ENCODE measurements at places on chromosomes 7 and 10. TPM values are rescaled to one million over a fixed set of nuclear protein-coding genes. Genes with fewer than 3 reads are reported as not detected.

Gene STEAP1B
- total RNA-seq, result 1.2 TPM

Gene CUZD1
- total RNA-seq, result 0.95 TPM

Gene C10orf62
- total RNA-seq, result not detected

Gene TEX47
- total RNA-seq, result not detected

Gene POLR1F
- total RNA-seq, result 20.8 TPM

Gene IPMK
- 9.3 TPM for total RNA-seq

Gene CPA4
- 10.1 TPM for total RNA-seq

Gene CHST15
- not detected for total RNA-seq

Gene PNLIPRP2
- total RNA-seq, result not detected

Gene EFCAB10
- 4.0 TPM for total RNA-seq

Gene ZNF365
- total RNA-seq, result 1.5 TPM

Gene CYP2C8
- total RNA-seq, result 0.63 TPM

Gene SEMA4G
- 5.3 TPM for total RNA-seq

Gene KLLN
- 2.3 TPM for total RNA-seq

Gene NPY4R2
- total RNA-seq, result 1.4 TPM

Gene SSC4D
- total RNA-seq, result 0.18 TPM

Gene ENO4
- 1.1 TPM for total RNA-seq

Gene ENKUR
- 1.5 TPM for total RNA-seq

Gene BHLHA15
- total RNA-seq, result 1.9 TPM

Gene ABLIM1
- total RNA-seq, result 39.6 TPM

Gene MACROH2A2
- 18.1 TPM for total RNA-seq

Gene TUBAL3
- 0.10 TPM for total RNA-seq

Gene ZSWIM8
- 105 TPM for total RNA-seq

Gene CDC123
- 144 TPM for total RNA-seq

Gene LRWD1
- total RNA-seq, result 12.7 TPM

Gene GPR146
- total RNA-seq, result 4.6 TPM

Gene GOLGA7B
- total RNA-seq, result 0.19 TPM

Gene PON1
- total RNA-seq, result 0.53 TPM

Gene ADAM22
- total RNA-seq, result 18.4 TPM

Gene SNX13
- 47.6 TPM for total RNA-seq

Gene MEIG1
- not detected for total RNA-seq

Gene CDK14
- 14.5 TPM for total RNA-seq

Gene GPER1
- total RNA-seq, result 0.36 TPM

Gene VSIR
- 6.0 TPM for total RNA-seq

Gene STAM
- total RNA-seq, result 26.2 TPM

Gene MACC1
- total RNA-seq, result 0.05 TPM

Gene RPEL1
- total RNA-seq, result 0.49 TPM

Gene DDC
- total RNA-seq, result 3.2 TPM

Gene MYO3A
- 0.94 TPM for total RNA-seq

Gene PPP2R2D
- 31.7 TPM for total RNA-seq

Gene CYP3A5
- 12.5 TPM for total RNA-seq

Gene NUTM2E
- 0.71 TPM for total RNA-seq

Gene GPR15LG
- not detected for total RNA-seq

Gene LRRC18
- total RNA-seq, result not detected
